ENCODE measurements at places on chromosomes 2 and 18.

GRCh38 chr2:239943991-239944631, 81.0 kb downstream of the NDUFA10 start:
- no peak for DNase-seq

DNA sequence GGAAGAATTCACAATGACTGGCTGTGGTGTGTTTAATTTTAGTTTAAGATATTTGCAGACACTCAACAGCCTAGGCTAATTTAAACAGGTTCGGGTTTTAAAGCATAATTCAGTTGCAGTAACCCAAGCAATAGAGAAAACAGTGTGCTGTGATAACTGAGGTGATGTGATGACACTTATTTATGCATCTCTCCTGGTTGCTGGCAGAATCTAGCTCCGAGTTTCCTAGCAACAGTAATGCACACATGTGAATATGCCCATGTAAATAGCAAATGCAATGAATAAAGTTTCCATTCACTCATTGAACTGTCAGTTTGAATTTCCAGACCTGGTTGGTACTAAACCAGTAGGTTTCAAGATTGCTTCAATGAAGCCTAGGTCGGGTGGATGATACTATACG, 426.5 kb downstream of the TMX3 start:
- DNase-seq: no peak

DNA sequence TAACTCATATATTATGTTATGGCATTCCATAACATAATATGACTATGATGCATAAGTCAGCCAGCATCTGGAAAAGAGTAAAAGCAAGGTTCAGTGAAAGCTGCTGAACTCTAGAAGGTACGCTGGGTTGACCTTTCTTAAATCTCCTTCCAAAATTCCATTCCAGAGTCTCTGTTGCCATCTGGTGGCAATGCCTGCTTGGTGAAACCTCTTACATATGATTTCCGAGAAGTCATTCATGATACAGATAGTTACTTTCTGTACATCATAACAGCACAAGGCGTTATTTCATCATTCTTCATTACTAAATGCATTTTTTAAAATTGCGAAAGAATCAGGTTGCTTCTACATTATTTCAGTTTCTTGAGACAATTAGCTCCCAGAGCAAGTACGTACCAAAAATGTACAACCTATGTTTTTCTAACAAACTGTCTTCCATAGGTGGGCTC, 7.0 kb upstream of the EPG5 start:
- DNase-seq: peak; percentile 73

- DNase-seq: no peak
Observed at GRCh38 chr2:206831442-206831995, 66.1 kb downstream of the FASTKD2 start.

GRCh38 chr2:33494877-33495641, 18.6 kb downstream of the RASGRP3 start:
- no peak for DNase-seq

Data from SK-N-MC (cell line).